ENCODE measurements at places on chromosomes 6 and 20. TPM values are rescaled to one million over a fixed set of nuclear protein-coding genes. Genes with fewer than 3 reads are reported as not detected.

Gene COL19A1
- not detected for total RNA-seq

GRCh38 chr6:146154197-146154596 lies 125.3 kb downstream of the GRM1 start:
- no peaks in the 10 kb centered on the region for H3K36me3 ChIP-seq
- no peak for DNase-seq
- H3K4me3 ChIP-seq, result no peak overlapping the region
- H3K4me1 ChIP-seq, result no peaks in the 10 kb centered on the region
- no peak overlapping the region for H3K27ac ChIP-seq

Gene UNC5CL
- total RNA-seq, result 0.52 TPM

GRCh38 chr20:14343491-14344065 lies 6.2 kb upstream of the FLRT3 start:
- no peaks in the 10 kb centered on the region for H3K4me1 ChIP-seq
- H3K27me3 ChIP-seq, result no peaks in the 10 kb centered on the region
- no peak overlapping the region for H3K27ac ChIP-seq
- no peak overlapping the region for H3K4me3 ChIP-seq
- no peak for DNase-seq
- H3K36me3 ChIP-seq, result no peaks in the 10 kb centered on the region

Gene PLAGL2
- 6.9 TPM for total RNA-seq

- H3K27me3 ChIP-seq, result no peaks in the 10 kb centered on the region
- H3K4me1 ChIP-seq, result no peaks in the 10 kb centered on the region
- H3K4me3 ChIP-seq, result no peak overlapping the region
- no peaks in the 10 kb centered on the region for H3K36me3 ChIP-seq
Observed at GRCh38 chr6:149471801-149472200, 13.0 kb downstream of the ZC3H12D start.

Gene CHMP4B
- total RNA-seq, result 132 TPM

- no peak overlapping the region for H3K27ac ChIP-seq
- H3K4me1 ChIP-seq, result no peaks in the 10 kb centered on the region
Observed at GRCh38 chr6:93238632-93239031, 180.7 kb downstream of the EPHA7 start.

DNA sequence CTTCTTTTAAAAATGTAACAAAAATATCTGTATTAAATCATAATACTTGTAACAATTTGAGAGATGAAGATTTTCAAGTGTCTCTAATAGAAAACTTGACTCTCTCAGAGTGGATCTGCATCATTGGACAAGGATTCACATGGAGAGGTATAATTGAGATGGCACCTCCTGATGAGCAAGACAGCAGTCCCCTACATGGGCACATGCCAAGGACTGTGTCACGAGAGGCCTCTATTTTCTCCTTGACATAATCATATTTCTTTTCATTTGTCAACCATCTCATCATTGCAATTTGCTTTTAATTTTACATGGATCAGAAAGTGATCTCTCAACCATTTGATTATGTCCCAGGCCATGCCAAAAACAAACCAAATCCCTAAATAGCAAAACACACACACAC lies 206.8 kb upstream of the THEMIS start:
- no peak overlapping the region for H3K4me3 ChIP-seq
- H3K36me3 ChIP-seq, result no peaks in the 10 kb centered on the region
- no peak for DNase-seq
- no peaks in the 10 kb centered on the region for H3K27me3 ChIP-seq

Gene CFAP61
- 1.5 TPM for total RNA-seq

Gene PLCB1
- 30.1 TPM for total RNA-seq

GRCh38 chr6:145744619-145745018 lies 9.3 kb upstream of the EPM2A start:
- no peak for DNase-seq
- H3K4me3 ChIP-seq, result no peak overlapping the region
- H3K27me3 ChIP-seq, result no peaks in the 10 kb centered on the region

DNA sequence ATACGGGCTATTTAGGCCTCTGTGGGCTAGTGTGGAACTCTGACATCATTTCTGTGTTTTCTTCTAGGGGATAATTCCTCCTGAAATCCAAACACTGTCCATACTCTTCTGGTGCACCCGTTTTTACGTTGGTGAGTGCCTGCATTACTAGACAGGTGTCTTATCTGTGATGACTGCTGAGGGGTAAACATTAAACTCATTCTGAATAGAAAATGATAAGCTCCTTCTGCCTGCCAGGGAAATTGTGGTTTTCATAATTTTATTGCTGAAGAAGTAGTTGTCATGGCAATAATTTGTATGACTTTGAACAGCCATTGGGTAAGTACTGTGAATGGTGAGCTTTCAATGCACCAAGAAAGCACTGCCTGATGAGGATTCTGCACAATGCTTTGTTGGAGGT lies 705.6 kb downstream of the UTRN start:
- no peak for DNase-seq
- no peak overlapping the region for H3K4me3 ChIP-seq
- H3K4me1 ChIP-seq, result no peaks in the 10 kb centered on the region
- no peak overlapping the region for H3K27ac ChIP-seq

- H3K36me3 ChIP-seq, result no peaks in the 10 kb centered on the region
- H3K4me1 ChIP-seq, result no peaks in the 10 kb centered on the region
- H3K27me3 ChIP-seq, result no peaks in the 10 kb centered on the region
- no peak overlapping the region for H3K27ac ChIP-seq
Observed at GRCh38 chr20:47133809-47134456, 222.6 kb downstream of the ZMYND8 start.

GRCh38 chr6:153117986-153118879 lies 12.8 kb downstream of the RGS17 start:
- H3K36me3 ChIP-seq, result no peaks in the 10 kb centered on the region
- H3K4me3 ChIP-seq, result no peak overlapping the region
- no peak for DNase-seq
- no peaks in the 10 kb centered on the region for H3K4me1 ChIP-seq

GRCh38 chr20:53565254-53565653 lies 28.4 kb downstream of the ZNF217 start:
- DNase-seq, result no peak
- H3K27ac ChIP-seq, result no peak overlapping the region
- H3K4me1 ChIP-seq, result no peaks in the 10 kb centered on the region

DNA sequence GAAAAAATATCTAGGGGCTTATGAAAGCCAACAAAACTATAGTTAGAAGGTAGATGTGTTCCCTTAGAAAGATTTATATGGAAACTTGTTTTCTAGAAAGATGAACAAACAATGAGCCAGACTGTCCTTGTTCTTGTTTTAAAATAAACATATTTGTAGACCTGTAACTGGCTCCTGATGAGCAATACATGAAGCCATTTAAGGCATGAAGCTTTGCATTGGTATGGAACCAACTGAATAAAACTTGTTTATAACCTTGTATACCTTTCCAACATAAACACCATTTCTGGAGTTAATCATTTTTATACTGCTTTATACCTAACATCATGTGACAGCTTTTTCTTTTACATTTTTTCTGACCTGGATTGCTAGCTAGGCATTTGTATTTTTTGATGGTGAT lies 247.8 kb downstream of the PRL start:
- no peak overlapping the region for H3K27ac ChIP-seq
- H3K27me3 ChIP-seq, result no peaks in the 10 kb centered on the region
- no peak for DNase-seq
- no peaks in the 10 kb centered on the region for H3K36me3 ChIP-seq
- no peaks in the 10 kb centered on the region for H3K4me1 ChIP-seq

GRCh38 chr6:96156425-96156824 lies 140.7 kb downstream of the FUT9 start:
- no peak overlapping the region for H3K27ac ChIP-seq
- no peaks in the 10 kb centered on the region for H3K27me3 ChIP-seq
- DNase-seq, result no peak
- no peak overlapping the region for H3K4me3 ChIP-seq
- no peaks in the 10 kb centered on the region for H3K36me3 ChIP-seq
- no peaks in the 10 kb centered on the region for H3K4me1 ChIP-seq

DNA sequence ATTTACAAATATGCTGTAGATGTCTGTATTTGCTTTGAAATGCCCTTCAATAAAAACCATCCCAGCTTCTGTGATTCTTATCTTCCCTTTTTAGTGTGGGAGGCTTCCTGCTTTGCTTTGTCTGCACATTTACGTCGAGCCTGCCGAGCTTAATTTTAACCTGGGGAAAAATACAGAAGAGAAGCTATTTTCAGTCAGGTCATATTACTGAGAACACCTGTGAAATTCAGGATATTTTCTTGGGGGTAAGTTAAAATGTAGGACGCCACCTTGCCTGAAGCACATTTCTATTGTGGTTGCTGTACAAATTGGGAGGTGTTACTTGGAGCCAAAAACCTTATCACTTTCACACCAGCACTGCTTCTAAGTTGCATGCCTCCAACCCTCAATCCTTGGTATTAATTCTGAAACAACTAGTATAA lies 43.6 kb upstream of the FUCA2 start:
- no peaks in the 10 kb centered on the region for H3K36me3 ChIP-seq
- H3K4me1 ChIP-seq, result no peaks in the 10 kb centered on the region
- no peaks in the 10 kb centered on the region for H3K27me3 ChIP-seq

DNA sequence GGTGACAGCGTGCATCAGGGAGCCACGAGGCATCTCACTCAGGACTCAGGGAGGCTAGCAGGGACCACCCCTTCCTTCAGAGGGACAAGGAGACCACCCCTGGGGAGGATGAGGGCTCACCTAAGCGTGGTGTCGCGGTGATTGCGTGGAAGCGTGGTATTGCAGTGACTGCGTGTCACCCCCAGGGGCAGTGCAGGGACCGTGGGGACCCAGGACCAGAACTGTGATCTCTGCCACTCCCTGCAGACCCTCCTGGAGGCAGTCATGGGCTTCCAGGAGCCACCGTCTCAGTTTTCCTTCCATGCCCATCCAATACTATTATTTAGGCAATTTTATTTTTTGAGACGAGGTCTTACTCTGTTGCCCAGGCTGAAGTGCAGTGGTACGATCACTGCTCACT lies 147.1 kb downstream of the TAF4 start:
- H3K27me3 ChIP-seq, result no peaks in the 10 kb centered on the region
- H3K4me3 ChIP-seq, result no peak overlapping the region
- no peaks in the 10 kb centered on the region for H3K4me1 ChIP-seq
- DNase-seq, result no peak
- H3K27ac ChIP-seq, result no peak overlapping the region

GRCh38 chr6:149513915-149514314 lies 29.1 kb upstream of the ZC3H12D start:
- H3K4me3 ChIP-seq, result no peak overlapping the region
- DNase-seq, result no peak
- no peaks in the 10 kb centered on the region for H3K27me3 ChIP-seq
- H3K27ac ChIP-seq, result no peak overlapping the region
- H3K4me1 ChIP-seq, result no peaks in the 10 kb centered on the region
- peaks cover 30% of the 10 kb centered on the region for H3K36me3 ChIP-seq

DNA sequence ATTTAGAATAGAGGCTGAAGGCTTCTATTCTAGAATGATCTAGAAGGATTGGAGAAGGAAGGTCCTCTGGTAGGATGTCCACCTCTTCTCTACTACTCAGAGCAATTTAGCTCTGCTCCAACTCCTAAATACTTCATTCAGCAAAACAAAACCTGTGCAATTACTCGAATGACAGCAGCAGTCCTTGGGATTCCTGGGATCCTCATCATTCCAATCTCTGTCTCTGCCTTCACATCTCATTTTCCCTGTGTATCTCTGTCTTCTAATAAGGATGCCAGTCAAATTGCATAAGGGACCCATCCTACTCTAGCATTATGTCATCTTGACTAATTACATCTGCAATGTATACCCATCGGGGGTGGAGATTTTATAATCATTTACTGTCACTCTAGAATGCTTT lies 5.5 kb upstream of the AIG1 start:
- H3K4me3 ChIP-seq, result no peak overlapping the region
- H3K4me1 ChIP-seq, result peaks cover 8% of the 10 kb centered on the region
- no peaks in the 10 kb centered on the region for H3K27me3 ChIP-seq
- DNase-seq, result no peak
- H3K36me3 ChIP-seq, result no peaks in the 10 kb centered on the region

GRCh38 chr6:116514111-116514510 lies 2.7 kb downstream of the CALHM5 start:
- no peaks in the 10 kb centered on the region for H3K36me3 ChIP-seq
- H3K27me3 ChIP-seq, result no peaks in the 10 kb centered on the region
- DNase-seq, result no peak
- no peak overlapping the region for H3K4me3 ChIP-seq
- no peaks in the 10 kb centered on the region for H3K4me1 ChIP-seq

- H3K27ac ChIP-seq, result no peak overlapping the region
- no peaks in the 10 kb centered on the region for H3K27me3 ChIP-seq
- H3K36me3 ChIP-seq, result no peaks in the 10 kb centered on the region
- H3K4me1 ChIP-seq, result no peaks in the 10 kb centered on the region
- H3K4me3 ChIP-seq, result no peak overlapping the region
- DNase-seq, result no peak
Observed at GRCh38 chr20:20292472-20292871, 75.4 kb upstream of the INSM1 start.

Gene CCHCR1
- 8.6 TPM for total RNA-seq

- no peak overlapping the region for H3K27ac ChIP-seq
- no peak for DNase-seq
- no peak overlapping the region for H3K4me3 ChIP-seq
- H3K4me1 ChIP-seq, result no peaks in the 10 kb centered on the region
- H3K27me3 ChIP-seq, result no peaks in the 10 kb centered on the region
Observed at GRCh38 chr6:36716476-36717093, 19.0 kb downstream of the RAB44 start.

DNA sequence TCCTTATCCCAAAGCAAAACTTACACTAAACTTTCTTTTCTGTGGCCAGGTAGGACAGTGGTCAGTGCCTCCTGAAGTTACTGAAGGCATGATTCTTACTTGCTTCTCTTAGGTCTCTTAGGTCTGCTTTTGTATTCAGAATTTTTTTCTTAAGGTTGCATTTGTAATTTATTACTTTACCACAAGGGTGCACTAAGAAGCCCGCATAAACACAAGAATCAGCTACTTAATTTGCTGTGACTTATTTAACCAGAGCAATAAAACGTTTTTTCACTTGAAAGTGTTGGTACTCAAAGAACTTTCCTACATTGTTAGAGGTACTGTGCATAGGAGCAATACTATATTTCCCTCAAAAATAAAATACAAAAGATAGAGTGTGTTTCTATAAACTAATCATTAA lies 75.4 kb upstream of the LAMA2 start:
- no peak overlapping the region for H3K27ac ChIP-seq
- H3K27me3 ChIP-seq, result no peaks in the 10 kb centered on the region
- no peak overlapping the region for H3K4me3 ChIP-seq
- H3K4me1 ChIP-seq, result no peaks in the 10 kb centered on the region
- no peak for DNase-seq

Gene HDGFL1
- not detected for total RNA-seq

Gene VARS1
- 50.5 TPM for total RNA-seq

GRCh38 chr20:51884561-51884960 lies 82.2 kb upstream of the SALL4 start:
- no peak for DNase-seq
- no peaks in the 10 kb centered on the region for H3K27me3 ChIP-seq
- no peak overlapping the region for H3K4me3 ChIP-seq
- no peaks in the 10 kb centered on the region for H3K4me1 ChIP-seq
